ENCODE measurements at places on chromosomes 1 and 21. TPM values are rescaled to one million over a fixed set of nuclear protein-coding genes. Genes with fewer than 3 reads are reported as not detected.

The KCNA3 gene
- total RNA-seq = not detected

- DNase-seq = no peak
These were observed 24.5 kb downstream of the HUNK start for GRCh38 chr21:31897311-31897710.

GRCh38 chr1:226085675-226086285 lies 23.3 kb downstream of the H3-3A start:
- DNase-seq = no peak

DNA sequence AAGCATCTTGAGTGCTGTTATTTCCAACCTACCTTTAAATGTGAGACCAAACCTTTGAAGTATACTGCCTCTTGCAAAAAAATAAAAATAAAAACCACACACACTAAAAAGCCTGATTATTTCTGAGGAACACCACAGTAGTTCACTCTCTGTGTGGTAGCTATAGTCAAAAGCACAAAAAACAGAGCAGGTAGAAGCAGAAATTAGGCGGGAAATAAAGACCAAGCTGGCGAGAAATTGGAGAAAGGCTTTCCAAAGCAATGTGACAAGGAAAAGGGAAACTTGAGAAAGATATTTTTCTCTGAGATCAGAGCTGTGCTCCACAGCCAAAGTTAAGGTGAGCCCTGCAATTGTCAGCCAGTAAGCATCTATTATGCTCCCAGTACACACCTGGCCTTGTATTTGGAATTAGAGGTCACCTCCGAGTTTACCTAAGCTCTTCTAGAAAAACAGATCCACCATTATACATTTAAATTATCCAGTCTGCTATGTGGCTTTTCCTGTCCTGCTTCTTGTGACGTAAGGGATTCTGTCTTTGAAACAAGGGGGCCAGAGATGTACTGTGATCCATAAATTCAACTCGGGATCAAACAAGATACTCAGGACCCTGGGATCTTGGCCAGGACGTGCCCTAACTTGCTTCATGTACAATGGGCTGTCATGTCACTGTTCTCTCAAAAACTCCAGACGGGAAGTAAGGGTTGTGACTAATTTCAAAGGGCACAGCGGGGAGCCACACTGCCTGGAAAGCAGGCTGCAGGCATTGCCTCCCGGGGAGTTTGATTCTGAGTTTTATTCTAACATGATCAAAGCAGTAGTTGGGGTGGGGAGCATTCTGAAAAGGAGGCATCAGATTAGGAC lies 39.8 kb upstream of the RAB4A start:
- DNase-seq = peak; percentile 86

- DNase-seq = peak; percentile 67
These were observed 277.0 kb downstream of the PTPRU start for GRCh38 chr1:29513357-29513756.

- no peak for DNase-seq
These were observed 32.7 kb downstream of the OR13G1 start for GRCh38 chr1:247646867-247647266.

GRCh38 chr1:114224196-114224907 lies 70.7 kb upstream of the SYT6 start:
- no peak for DNase-seq

GRCh38 chr1:61426885-61427284 lies 298.1 kb downstream of the TM2D1 start:
- DNase-seq = no peak

Data from mammary epithelial cell (primary cell).